ENCODE measurements at places on chromosomes 3 and 15.
A peak's percentile ranks its signal among the peaks of the same experiment; 100 is the strongest.

GRCh38 chr3:195114786-195115599, 156.0 kb downstream of the XXYLT1 start:
- no peak for DNase-seq

- DNase-seq, result peak; percentile 97
These were observed 27.2 kb upstream of the TNFSF10 start for GRCh38 chr3:172550347-172550943.

GRCh38 chr15:98281130-98281529, 320.6 kb downstream of the ARRDC4 start:
- DNase-seq, result no peak

DNA sequence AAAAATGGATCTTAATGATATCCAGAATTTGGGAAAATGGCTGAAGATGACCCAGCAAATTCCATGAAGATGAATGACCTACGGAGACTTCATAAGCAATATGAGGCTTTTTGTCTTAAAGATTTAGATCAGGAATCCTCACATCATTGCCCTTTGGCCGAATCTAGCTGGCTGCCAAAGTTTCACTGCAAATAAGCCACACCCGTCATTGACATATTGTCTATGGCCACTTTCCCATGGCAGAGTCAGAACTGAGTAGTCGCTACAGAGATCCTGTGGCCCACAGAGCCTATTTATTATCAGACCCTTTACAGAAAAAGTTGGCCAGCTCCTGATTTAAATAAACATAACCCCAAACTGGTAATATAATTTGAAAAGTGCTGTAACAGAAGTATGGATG, 307.4 kb upstream of the RARB start:
- no peak for DNase-seq

GRCh38 chr15:26773917-26774316, 1.1 kb upstream of the GABRB3 start:
- DNase-seq, result no peak

GRCh38 chr3:62167566-62168262, 205.6 kb downstream of the FEZF2 start:
- DNase-seq, result no peak

DNA sequence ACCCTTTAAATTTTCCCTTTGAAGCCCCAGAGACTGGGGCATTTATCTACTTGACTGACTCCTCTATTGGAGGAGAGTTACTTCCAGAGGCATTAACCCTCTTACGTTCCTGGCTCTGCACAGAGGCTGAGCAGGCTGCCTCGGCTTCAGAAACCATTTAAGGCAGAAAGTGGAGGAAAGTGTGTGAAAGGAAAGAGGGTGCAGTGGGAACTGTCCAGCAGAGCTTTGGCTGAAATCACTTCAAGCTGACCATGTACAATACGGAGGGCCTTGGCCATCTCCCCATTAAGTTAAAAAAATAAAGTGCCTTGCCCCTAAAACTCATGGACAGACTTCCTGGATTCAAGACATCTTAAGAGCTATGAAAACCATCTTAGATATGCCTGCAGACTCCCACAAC, 238.7 kb downstream of the SV2B start:
- no peak for DNase-seq

GRCh38 chr3:15805756-15806266, 8.0 kb upstream of the ANKRD28 start:
- no peak for DNase-seq

GRCh38 chr15:84685304-84685703, 27.3 kb upstream of the NMB start:
- peak; percentile 52 for DNase-seq

- no peak for DNase-seq
These were observed 64.8 kb downstream of the SAMMSON start for GRCh38 chr3:70064194-70064779.

DNA sequence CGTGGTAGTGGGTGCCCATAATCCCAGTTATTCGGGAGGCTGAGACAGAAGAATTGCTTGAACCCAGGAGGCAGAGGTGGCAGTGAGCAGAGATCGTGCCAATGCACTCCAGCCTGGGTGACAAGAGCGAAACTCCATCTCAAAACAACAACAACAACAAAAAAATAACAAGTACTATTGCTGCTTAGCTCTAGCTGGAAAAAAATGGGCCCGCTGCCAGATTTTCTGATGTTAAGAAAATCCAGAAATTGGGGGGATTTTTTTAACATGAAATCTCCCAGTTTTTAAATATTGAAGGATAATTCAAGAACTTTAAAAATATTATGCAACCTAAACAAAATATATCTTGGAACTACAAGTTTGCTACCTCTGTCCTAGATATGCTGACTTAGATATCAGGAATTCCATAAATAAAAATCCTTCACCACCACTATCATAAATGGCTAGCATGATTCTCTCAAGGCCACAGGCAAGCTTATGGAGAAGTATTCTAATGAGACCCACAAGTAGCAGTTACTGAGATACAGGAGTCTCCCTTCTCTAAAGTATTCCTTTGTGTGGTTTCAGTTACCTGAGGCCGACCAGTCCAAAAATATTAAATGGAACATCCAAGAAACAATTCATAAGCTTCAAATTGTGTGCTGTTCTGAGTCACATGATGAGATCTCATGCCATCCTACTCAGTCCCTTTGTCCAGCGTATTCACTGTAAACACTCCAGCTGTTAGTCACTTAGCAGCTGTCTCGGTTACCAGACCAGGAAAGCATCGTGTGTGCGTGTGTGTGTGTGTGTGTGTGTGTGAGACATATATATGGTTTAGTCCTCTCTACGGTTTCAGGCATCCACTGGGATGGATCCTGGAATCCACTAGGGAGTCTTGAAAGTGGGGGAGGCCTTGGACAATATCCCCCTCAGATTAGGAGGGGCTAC, 277.2 kb downstream of the TBL1XR1 start:
- peak; percentile 88 for DNase-seq

DNA sequence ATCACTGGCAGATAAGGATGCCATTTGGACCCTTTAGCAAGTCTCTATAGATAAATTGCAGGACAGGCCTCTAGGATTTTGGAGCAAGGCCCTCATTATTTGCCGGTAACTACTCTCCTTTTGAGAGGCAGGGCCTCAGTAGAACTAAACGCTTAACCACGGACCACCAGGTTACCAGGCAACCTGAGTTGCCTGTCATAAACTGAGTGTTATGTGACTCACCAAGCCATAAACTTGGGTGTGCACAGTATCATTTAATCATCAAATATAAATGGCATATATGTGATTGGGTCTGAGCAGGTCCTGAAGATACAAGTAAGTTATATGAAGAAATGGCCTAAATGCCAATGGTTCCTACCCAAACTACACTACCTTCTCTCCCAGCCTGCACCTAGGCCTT, 93.2 kb downstream of the BCHE start:
- DNase-seq, result no peak

- no peak for DNase-seq
These were observed 120.0 kb upstream of the ST8SIA2 start for GRCh38 chr15:92273723-92274122.

DNA sequence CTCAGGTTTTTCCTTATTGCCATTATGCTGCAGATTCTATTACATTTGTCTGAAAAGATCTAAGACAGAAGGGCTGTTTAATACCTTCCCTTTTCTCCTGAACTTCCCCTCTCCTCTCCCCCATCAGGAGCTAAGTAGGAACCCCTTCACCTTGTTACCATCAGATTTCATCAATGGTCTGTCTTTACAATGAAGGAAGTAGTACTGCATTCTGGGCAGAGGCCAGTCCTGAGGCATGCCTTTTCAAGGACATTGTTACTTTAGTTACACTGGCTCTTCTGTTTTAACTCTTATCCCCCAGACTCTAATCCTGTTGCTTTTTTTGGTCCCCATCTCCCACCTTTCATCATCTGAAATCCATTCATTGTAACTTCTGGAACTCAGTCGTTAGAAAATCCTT, 8.1 kb downstream of the CTNNB1 start:
- DNase-seq, result no peak

DNA sequence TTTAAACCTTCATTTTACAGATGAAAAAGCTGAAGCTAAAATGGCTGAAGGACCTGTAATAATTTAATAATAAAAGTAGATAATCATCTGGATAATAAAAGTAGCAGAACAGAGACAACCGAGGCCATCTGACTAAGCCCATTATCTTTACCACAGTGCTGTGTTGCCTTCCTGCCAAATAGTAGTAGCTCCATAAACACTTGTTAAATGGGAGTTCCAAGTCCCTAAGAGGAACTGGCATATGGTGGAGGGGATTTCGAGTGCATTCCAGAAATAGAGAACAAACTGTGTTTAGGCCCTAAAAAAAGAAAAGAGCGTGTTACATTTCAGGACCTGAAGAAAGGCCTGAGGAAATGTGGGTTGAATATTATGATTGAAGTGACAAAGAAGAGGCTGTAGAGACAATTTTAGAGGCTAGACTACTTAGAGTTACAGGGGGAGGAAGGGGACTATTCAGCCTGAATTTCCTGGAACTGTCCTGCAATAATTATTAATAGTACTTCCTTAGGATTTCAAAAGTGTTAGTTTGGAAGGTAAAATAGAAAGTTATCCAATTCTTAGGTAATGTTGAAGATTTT, 424.3 kb downstream of the ROBO2 start:
- DNase-seq, result no peak

DNA sequence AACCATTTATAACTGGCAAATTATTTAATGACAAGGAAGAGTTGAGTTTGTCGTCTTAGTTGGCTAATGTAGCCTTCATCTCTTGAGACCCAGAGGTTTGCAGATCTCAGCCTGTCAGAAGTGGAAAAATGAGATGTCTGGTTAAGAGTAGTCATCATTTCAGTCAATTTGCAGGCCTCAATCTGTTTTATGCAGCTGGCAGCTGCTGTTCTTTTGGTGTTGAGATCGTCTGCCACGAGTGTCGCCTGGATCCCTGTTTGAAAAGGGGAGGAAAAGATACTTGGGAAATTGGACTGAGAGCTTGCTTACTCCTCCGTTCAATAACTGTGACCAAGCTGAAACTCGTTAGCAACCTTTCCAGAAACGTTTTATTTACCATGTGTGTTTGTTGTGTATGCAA, 2.3 kb downstream of the PHLDB2 start:
- no peak for DNase-seq

- no peak for DNase-seq
These were observed 79.2 kb upstream of the TGFBR2 start for GRCh38 chr3:30527186-30527585.

DNA sequence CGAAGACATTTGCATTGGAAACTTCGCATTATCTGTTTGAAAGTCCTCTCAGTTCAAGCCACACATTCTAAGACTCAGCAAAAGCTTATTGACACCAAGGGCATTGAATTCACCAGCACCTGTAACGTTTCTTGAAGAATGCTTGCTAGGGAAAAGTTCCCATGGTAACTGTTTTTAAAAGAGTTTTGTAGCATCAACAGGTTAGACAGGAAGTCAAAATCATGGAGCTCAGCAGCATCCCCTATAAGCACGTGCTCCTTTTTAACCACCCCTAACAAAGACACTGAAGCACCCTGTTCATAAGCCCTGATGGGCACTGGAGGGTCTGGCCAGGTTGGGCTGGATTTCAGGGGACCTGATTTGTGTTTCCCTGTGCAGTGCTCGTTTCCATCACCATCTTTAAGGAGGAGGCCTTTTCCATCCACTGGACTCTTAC, 229.7 kb upstream of the BHLHE40 start:
- DNase-seq, result no peak

GRCh38 chr3:58184309-58184981, 26.3 kb downstream of the DNASE1L3 start:
- no peak for DNase-seq

DNA sequence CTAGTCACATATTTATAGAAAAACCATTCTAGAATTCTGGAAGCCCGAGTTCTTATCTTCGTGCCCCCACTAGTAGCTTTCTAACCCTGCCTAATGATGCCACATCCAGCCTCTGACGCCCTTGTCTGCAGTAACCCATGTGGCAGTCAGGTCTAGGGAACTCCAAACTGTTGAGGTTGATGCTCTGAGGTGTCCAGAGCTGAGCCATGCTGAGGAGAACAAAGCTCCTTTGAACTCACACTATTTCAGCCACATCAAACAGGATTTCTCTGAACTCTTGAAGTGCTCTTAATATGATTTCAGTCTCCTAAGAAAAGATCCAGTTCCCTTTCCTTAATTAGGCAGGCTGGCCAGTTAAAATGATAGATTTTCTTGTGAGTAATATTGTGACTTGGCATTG, 150.5 kb upstream of the ST8SIA2 start:
- no peak for DNase-seq

DNA sequence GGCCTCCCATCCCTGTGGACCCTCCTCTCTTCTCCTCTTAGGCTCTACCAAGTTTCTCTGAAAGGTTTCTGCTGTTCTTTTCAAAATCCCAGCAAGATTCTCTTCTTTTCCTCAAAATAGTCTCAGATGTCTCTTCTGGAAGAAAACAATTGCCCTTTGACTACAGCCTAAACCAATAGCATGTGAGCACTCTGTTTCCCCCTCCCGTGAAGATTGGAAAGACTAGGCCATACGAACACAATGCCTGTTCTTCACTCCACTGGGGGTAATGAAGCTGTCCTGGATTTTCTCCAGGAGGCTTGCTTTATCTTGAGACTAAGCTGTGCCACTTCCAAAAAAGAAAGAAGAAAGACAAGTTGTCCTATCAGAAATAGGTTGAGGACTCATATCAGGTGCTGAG, 178.7 kb upstream of the MCTP2 start:
- DNase-seq, result no peak

GRCh38 chr15:29593111-29593510, 229.2 kb downstream of the TJP1 start:
- DNase-seq, result no peak

DNA sequence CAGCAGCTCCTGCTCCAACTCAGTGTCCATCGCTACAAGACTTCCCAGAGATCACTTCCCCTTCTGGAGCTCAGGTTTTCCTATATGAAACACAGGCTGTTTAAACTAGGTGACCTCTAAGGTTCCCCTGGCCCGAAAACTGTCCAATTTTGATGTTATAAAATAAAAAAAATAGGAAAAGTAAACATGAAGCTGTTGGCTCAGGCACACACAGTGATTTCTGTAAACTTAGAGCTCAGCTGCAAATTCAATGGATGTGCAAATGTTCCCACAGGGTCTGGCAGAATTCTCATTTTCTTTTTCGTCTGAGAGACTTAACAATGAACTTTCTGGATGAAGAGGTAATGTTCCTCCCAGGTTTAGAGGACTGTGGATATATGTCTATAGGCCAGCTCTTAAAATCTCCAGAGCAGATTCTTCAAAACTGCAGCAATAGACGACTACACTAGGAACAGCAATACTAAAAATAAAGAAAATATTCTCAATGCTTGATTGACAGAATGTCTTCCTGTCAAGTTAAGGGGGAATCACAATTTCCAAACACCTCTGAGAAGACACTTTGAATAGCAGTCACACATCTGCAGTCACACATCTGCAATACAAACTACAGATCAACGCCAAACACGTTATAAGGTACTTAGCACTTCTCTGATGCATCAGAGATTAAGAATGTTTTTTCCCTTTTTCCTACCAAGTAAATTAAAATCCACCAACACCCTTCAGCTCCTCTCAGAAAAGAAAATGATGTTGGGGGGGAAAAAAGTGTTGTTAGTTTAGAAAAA, 2.8 kb downstream of the NUP210 start:
- no peak for DNase-seq

Measured in epithelial cell of prostate (primary cell).